ENCODE measurements at places on chromosomes 16 and 17. TPM values are rescaled to one million over a fixed set of nuclear protein-coding genes. Genes with fewer than 3 reads are reported as not detected.

Gene CES5A
- polyA plus RNA-seq: not detected

GRCh38 chr16:4647644-4647980 lies 23.0 kb downstream of the MGRN1 start:
- peaks cover 4% of the 10 kb centered on the region for H3K4me1 ChIP-seq
- H3K27ac ChIP-seq: no peak overlapping the region

Gene PLLP
- polyA plus RNA-seq: 4.6 TPM

GRCh38 chr17:61595418-61596186 lies 4.6 kb upstream of the NACA2 start:
- H3K4me3 ChIP-seq: no peak overlapping the region
- H3K4me1 ChIP-seq: no peaks in the 10 kb centered on the region

Gene HNF1B
- 36.2 TPM for polyA plus RNA-seq

Data from left lung (tissue), 14 donors.